ENCODE measurements at places on chromosomes 5 and 9.

- no peak overlapping the region for H3K4me3 ChIP-seq
- H3K27me3 ChIP-seq: no peaks in the 10 kb centered on the region
- H3K4me1 ChIP-seq: no peaks in the 10 kb centered on the region
- no peak overlapping the region for H3K27ac ChIP-seq
- peaks cover 46% of the 10 kb centered on the region for H3K36me3 ChIP-seq
Observed at GRCh38 chr5:66169534-66169933, 25.4 kb downstream of the SREK1 start.

GRCh38 chr5:98933445-98934072, 4.8 kb upstream of the CHD1 start:
- DNase-seq: no peak
- H3K36me3 ChIP-seq: no peaks in the 10 kb centered on the region
- H3K27ac ChIP-seq: peak overlapping the region; percentile 16
- H3K4me1 ChIP-seq: peaks cover 18% of the 10 kb centered on the region
- H3K27me3 ChIP-seq: no peaks in the 10 kb centered on the region

DNA sequence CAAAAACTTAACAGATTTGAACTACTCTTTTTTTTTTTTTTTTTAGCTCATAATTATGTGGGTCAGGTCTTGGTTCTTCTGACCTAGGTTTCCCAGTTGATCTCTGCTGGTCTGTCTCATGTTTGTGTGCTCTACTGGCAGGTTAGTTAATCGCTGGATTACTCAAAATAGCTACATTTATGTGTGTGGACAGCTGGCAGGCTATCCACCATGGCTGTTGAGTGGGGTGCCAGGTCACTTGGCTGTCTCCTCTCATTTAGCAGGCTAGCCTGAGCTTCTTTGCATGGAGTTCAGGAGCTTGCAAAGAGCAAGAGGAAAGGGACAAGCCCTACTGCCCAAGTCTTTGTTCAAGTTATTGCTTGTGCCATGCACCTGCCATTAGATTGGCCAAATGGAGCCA, 9.3 kb downstream of the ADCY2 start:
- H3K4me3 ChIP-seq: no peak overlapping the region
- H3K4me1 ChIP-seq: no peaks in the 10 kb centered on the region
- H3K36me3 ChIP-seq: no peaks in the 10 kb centered on the region
- DNase-seq: no peak
- H3K27ac ChIP-seq: no peak overlapping the region

DNA sequence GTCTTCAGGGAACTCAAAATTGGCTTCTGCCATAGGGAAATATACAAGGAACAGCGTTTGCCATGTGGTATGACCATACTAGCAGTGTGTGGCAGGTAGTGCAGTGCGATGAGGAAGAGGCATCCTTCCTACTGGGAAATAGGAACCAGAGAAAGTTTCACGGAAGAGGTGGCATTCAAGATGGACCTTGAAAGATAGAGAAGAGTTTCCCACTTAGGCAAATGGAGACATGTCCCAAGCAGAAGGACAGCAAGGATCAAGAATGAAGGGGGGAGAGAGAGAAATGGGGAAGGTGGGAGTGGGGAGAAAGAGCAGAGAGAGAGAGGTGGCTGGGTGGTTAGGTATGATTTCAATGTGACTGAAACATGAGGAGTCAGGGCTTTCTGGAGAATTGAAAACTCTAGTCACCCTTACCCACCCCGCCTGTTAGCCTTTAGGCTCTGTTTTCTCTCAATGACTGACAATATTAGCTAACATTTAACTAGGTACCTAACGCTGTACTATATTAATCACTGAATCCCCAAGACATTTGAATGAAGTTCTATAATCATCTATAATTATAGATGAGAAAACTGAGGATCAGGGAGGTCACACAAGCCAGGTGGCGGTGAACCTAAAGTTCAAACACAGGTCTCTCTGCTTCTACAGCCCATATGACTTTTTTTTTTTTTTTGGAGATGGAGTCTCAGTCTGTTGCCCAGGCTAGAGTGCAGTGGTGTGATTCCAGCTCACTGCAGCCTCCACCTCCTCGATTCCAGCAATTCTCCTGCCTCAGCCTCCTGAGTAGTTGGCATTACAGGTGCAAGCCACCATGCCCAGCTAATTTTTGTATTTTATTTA, 171.3 kb downstream of the NR3C1 start:
- peaks cover 5% of the 10 kb centered on the region for H3K4me1 ChIP-seq
- H3K27me3 ChIP-seq: no peaks in the 10 kb centered on the region
- no peaks in the 10 kb centered on the region for H3K36me3 ChIP-seq
- no peak for DNase-seq
- no peak overlapping the region for H3K4me3 ChIP-seq
- no peak overlapping the region for H3K27ac ChIP-seq

DNA sequence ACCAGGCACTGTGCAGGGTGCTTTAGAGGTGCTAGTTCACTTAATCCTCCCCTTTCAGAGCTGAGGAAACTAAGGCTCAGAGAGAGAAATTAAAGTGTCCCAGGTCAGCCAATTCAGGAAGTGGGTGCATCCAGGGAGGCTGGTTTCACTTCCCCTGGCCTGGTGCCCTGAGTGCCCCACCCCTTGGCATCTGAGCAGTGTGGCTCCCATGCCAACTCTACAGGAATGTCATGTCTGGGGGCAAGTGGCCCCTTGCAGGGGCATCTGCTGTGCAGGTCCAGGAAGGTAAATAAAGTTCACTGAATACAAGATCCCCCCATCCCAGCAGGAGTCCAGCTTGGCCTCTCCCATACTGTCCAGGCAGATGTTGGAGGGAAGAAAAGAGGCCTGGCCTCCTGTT, 4.4 kb upstream of the N4BP3 start:
- no peaks in the 10 kb centered on the region for H3K36me3 ChIP-seq
- H3K27ac ChIP-seq: no peak overlapping the region
- DNase-seq: no peak
- H3K27me3 ChIP-seq: no peaks in the 10 kb centered on the region

DNA sequence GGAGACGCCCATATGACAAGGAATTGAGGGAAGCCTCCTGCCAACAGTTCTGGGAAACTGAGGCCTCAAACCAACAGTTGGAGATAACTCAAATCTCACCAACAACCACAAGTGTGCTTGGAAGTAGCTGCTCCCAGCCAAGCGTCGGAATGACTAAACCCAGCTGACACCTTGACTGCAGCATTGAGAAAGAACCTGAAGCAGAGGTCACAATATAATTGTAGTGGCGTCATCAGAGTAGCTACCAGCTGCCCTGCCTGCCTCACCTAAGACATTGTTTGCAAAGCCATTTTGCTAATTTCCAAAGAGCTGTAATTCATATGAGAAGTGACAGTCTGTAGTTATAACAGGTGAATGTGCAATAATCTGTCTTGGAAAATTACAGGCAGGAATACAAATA, 40.8 kb upstream of the ANKRD31 start:
- H3K36me3 ChIP-seq: no peaks in the 10 kb centered on the region
- H3K4me3 ChIP-seq: no peak overlapping the region
- no peak for DNase-seq

DNA sequence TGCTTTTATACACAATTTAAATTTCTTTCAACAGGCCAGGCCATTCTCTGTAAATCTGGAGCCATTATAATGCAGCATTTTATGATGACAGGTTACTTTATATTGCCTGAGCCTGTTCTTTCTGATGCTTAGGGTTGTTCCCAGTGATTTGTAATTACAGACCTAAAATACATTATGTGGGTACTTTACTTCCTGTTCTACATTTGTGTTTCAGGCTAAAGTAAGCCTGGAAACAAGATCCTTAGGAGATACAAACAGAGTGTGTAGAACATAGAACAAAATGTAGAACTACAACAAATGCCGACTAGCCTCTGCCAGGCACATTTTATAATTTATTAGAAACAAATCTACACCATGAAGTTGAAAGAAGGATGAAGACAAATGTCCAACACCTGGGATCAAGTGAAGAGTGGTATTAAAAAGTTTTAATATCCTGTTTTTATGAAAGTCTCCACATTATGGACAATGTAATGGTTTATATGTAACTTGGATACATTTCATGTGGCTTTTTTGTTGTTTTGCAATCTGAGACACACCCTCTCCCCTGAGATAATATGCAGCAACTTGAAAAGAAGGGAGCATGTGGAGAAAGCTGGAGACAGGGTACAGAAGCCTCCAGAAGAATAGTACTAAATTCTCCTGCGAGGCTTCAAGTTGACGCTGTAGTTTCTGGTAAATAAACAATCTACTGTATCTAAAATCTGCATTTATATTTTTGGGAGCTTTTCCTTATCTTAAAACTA, 46.9 kb downstream of the VCAN start:
- H3K4me3 ChIP-seq: no peak overlapping the region
- H3K4me1 ChIP-seq: peaks cover 3% of the 10 kb centered on the region
- peaks cover 83% of the 10 kb centered on the region for H3K36me3 ChIP-seq
- no peak for DNase-seq
- peak overlapping the region; percentile 70 for H3K27ac ChIP-seq
- no peaks in the 10 kb centered on the region for H3K27me3 ChIP-seq

DNA sequence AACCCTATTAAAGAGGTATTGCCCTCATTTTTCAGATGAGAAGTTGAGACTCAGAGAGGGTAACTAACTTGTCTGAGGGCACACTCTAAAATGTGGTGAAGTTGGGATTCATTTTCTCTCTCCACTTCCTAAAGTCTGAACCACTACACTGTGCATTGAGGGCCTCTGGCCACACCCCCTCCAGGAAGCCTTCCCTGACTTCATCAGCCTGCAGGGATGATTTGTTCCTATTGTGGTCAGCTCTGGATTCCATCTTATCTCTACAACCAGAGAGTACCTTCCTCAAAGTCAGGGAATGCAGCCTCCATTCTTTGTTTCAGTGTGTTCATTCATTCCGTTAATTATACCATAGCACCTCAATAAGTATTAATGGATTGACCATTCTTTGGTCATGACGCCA, 356.0 kb upstream of the PANK3 start:
- no peaks in the 10 kb centered on the region for H3K27me3 ChIP-seq
- DNase-seq: peak; percentile 17

- no peaks in the 10 kb centered on the region for H3K27me3 ChIP-seq
- no peak for DNase-seq
- peaks cover 8% of the 10 kb centered on the region for H3K4me1 ChIP-seq
- H3K4me3 ChIP-seq: no peak overlapping the region
- no peaks in the 10 kb centered on the region for H3K36me3 ChIP-seq
Observed at GRCh38 chr5:139514486-139514856, 31.9 kb upstream of the STING1 start.

DNA sequence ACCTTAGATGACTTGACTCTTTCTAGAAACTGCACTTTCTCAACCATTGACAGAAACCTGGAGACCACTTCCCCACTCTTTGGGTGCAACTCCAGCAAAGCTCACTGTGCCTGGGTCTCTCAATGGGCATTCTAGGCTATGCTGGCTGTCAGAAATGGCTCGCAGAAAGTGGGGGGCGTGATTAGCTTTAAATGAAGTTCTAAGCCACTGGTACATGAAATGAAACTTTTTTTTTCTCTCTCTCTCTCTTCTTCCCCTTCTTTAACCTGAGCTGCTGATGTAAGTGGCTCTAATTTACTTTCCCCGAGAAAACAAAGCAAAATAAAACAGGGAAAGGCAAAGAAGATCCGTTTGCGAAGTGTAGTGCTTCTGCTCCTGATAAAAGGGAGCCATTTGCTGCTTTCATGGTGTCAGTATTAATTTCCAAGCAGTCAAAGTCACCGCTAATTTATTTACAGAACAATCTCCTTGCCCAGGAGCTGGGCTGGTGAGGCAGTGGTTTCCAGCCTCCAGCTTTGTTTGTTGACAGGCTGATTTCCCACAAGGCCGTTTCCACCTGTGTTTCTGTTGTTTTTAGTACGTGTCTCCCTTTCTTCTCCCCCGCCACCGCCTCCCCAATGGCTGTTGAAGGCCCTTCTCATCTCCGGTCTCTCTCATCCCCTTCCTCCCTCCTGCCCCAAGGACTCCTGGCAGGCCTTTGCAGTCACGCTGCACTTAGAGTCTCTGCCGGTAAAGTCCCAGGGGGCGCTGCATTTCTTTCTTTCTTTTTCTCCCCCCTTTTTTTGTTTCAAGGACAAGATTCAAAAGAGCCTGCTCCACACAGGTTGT, 422.9 kb downstream of the EBF1 start:
- DNase-seq: no peak
- H3K4me1 ChIP-seq: no peaks in the 10 kb centered on the region
- H3K36me3 ChIP-seq: no peaks in the 10 kb centered on the region
- no peak overlapping the region for H3K27ac ChIP-seq
- H3K4me3 ChIP-seq: no peak overlapping the region
- no peaks in the 10 kb centered on the region for H3K27me3 ChIP-seq

DNA sequence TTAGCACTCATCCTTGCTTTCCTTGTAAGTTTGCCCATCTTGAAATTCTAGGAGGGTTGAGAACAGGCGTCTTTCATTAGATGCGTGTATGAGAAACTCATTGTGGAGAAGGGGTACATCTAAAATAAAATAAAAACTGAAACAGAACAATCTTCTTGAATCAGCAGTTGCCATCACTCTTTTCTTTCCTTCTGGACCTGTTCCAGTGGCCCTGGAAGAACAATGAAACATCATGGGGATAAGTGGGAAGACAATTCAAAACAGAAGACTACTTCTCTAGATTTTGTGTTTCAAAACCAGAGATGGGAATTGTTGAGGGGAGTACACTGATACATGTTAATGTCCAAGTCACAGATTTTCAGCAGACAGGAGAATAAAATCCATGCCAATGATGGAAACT, 59.9 kb downstream of the SLC1A3 start:
- no peaks in the 10 kb centered on the region for H3K4me1 ChIP-seq
- no peak for DNase-seq
- no peaks in the 10 kb centered on the region for H3K27me3 ChIP-seq
- no peak overlapping the region for H3K4me3 ChIP-seq
- H3K36me3 ChIP-seq: no peaks in the 10 kb centered on the region

DNA sequence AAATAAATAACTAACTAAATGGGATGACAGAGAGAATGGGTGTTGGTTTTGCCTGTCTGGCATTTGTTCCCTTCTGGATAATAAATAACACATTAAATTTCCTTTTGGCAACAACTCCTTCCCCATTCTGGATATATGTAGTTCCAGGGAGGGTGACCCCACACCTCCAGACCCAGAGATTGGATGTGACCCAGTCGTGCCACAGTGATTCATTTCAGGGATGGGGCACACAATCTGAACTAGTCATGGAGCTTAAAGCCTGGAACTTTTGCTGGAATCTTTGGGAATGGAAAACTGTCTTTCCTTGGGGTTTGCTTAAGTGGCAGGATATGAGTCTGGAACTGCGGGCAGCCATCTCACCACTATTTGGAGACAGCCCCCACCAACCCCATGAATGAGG, 11.3 kb downstream of the KLF9 start:
- no peaks in the 10 kb centered on the region for H3K4me1 ChIP-seq
- H3K27ac ChIP-seq: no peak overlapping the region
- H3K4me3 ChIP-seq: no peak overlapping the region
- no peaks in the 10 kb centered on the region for H3K36me3 ChIP-seq

- H3K4me3 ChIP-seq: no peak overlapping the region
- no peaks in the 10 kb centered on the region for H3K27me3 ChIP-seq
- no peaks in the 10 kb centered on the region for H3K36me3 ChIP-seq
- no peak for DNase-seq
- H3K4me1 ChIP-seq: no peaks in the 10 kb centered on the region
- no peak overlapping the region for H3K27ac ChIP-seq
Observed at GRCh38 chr5:153824909-153825308, 213.8 kb downstream of the FAM114A2 start.
